Type B pancreatic cell (in vitro differentiated cells): ENCODE measurements at places on chromosomes 1 and 21.
A peak's percentile ranks its signal among the peaks of the same experiment; 100 is the strongest.

DNA sequence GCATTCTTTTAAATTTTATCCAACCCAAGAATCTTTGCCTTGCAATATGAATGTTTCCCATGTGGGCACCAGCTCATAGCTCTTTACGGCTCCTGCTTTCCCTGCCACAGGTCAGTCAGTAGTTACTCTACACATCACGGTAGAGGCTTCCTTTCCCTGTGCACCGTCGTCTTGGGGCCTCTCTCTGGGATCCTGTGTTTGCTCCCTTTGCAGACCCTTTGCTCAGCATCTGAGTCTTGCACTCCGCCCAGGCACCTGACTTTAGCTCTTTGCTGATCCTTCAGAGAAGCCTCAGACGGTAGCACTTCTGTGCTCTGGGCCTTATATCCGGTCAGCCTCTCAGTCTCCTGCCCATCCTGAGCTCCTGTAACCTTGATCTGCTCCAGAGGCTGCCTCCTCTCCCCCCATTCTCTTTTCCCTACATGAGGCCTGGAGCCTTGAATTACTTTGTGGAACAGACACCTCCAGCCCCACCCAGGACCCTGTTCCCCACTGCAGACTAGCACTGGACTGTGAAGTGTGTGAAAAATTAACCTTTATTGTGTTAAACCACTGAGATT, 183.5 kb upstream of the HMGB4 start:
- H3K27ac ChIP-seq = no peak overlapping the region
- H3K27me3 ChIP-seq = peaks cover 9% of the 10 kb centered on the region
- no peak overlapping the region for H3K4me3 ChIP-seq
- peaks cover 6% of the 10 kb centered on the region for H3K4me1 ChIP-seq

DNA sequence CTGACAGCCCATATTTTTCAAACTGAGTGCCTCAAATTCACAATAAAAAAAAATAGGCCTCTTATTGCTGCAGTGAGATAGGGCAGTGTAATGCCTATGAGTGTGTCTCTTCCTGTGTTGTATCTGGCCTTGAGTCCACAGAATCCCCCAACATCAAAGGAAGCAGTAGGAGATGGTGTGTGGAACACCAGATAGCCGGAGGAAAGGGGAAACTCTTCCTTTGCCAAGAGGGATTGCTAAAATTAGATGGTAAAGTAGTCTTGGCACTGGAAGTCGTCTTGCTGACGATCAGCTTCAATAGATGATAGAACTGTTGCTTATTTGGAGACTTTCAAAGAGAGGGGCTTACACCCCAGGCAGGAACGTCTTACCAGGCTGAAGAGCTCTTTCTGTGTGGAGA, 51.8 kb downstream of the RUNX1 start:
- no peak overlapping the region for H3K27ac ChIP-seq
- H3K36me3 ChIP-seq = no peaks in the 10 kb centered on the region
- H3K4me1 ChIP-seq = peaks cover 9% of the 10 kb centered on the region
- DNase-seq = no peak

DNA sequence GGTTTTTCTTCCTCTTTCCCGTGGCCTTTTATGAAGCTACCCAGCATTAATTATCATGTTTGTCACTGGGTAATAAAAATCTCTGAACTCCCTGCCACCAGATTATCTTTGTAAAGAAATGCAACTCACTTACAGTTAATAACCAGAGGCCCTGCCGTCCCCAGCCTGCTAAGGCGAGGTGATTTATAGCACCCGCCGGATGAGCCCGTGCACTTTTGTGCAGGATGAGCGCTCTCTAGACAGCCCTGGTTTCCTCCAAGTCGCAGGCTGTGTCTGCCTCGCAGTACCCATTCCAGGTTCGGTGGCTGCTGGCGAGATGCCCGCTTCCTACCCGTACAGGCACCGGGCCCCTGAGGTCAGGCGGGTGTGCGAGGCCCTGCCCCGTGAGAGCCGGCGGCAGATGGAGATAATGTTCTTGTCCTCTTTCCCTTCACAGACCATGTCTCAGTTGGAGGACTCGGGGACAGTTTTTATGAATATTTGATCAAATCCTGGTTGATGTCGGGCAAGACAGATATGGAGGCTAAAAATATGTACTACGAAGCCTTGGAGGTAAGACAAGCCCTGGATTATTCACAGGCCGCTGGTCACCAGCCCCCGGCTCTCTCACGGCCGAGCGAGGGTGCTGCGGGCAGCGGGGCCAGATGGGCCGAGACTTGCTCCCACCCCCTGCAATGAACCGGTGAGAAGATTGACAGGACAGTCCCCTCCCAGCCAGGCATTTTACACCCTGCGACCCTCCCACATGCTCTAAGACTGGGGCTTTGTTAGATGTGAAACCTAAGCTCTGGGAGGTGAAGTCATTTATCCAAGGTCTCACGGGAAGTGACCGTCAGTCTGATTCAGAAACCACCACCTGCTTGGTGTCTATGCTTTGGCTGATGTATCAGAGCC, 28.5 kb upstream of the SELENON start:
- DNase-seq = no peak
- peaks cover 55% of the 10 kb centered on the region for H3K4me1 ChIP-seq
- no peaks in the 10 kb centered on the region for H3K36me3 ChIP-seq
- H3K4me3 ChIP-seq = peak overlapping the region; percentile 68
- H3K27ac ChIP-seq = peak overlapping the region; percentile 79

GRCh38 chr21:14040386-14040785, 170.4 kb downstream of the LIPI start:
- no peaks in the 10 kb centered on the region for H3K4me1 ChIP-seq
- H3K4me3 ChIP-seq = no peak overlapping the region
- no peak overlapping the region for H3K27ac ChIP-seq
- H3K36me3 ChIP-seq = peaks cover 10% of the 10 kb centered on the region
- DNase-seq = no peak

GRCh38 chr21:30880914-30881313, 466 bp downstream of the KRTAP11-1 start:
- H3K27me3 ChIP-seq = no peaks in the 10 kb centered on the region
- DNase-seq = no peak
- H3K4me1 ChIP-seq = no peaks in the 10 kb centered on the region
- no peak overlapping the region for H3K4me3 ChIP-seq

DNA sequence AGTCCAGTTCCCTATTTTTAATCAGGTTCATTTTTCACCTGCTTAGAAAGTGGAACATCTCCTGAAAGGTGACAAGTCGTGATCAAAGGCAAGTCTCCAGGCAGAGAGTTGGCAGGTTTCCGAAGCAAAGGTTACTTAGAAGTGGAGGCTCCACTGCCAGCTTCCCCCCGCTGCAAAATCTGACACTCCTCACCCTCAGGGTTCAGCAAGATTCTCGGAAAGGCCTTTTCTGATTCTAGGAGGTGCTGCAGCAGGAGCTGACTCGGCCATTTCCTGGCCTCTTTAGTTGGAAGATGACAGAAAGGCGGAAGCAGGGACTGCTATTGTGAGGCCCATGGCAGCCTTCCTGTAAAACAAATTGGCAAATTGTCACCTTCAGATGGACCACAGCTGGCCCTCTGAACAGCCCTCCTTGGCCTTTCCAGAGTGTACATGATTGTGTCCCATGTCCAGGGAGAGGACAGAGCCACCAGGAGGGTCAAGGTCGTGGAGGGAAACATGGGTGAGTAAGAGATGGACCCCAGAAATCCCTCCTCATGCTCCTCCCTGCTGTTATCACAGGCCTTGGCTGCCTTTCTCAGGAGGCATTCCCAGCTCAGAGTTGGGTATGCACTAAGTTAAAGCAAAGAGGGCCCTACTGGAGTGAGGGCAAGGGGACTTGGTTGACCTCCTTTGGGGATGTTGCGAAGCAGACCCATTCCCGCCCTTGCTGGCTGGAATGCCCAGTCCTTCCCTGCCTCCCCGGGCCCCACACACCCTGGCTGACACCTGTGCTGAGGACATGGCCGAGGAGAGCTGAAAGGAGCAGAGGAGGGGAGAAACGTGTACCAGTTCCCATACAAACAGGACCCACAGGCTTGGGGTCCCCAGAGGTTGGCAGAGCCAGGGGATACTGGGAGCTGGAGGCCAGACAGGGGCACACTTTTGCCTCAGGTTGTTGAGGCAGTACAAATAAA, 115.5 kb upstream of the IRF2BP2 start:
- peak overlapping the region; percentile 99 for H3K27ac ChIP-seq
- peaks cover 5% of the 10 kb centered on the region for H3K27me3 ChIP-seq
- H3K4me3 ChIP-seq = peak overlapping the region; percentile 78
- H3K36me3 ChIP-seq = no peaks in the 10 kb centered on the region
